ENCODE measurements at places on chromosomes 7 and 10. TPM values are rescaled to one million over a fixed set of nuclear protein-coding genes. Genes with fewer than 3 reads are reported as not detected.

CYP3A7 gene
- total RNA-seq: not detected

- no peak for DNase-seq
These were observed 35.9 kb downstream of the HIPK2 start for GRCh38 chr7:139741789-139742344.

SPDYE3 gene
- not detected for total RNA-seq

GRCh38 chr10:9198611-9199010, 1144.1 kb downstream of the GATA3 start:
- no peak for DNase-seq

ADRB1 gene
- 4.3 TPM for total RNA-seq

TMEM176B gene
- total RNA-seq: 91.0 TPM

KCNIP2 gene
- total RNA-seq: 90.5 TPM

DNA sequence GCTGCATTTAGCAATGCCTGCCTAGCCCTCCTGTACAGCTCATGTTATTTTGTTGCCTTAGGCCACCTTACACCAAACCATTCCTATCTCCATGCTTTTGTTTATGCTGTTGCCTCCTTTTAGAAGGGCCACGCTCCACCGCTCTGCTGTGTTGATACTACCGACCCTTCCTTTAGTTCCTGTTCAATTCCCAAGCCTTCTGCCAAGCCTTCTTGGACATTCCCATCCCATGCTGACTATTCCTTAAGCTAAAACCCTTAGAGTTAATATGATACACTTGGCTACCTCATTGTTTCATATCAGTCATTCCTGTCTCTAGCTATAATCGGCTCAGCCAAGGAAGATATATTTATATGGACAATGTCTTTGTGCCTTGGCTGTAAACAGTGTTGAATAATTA, 705.5 kb downstream of the LRMDA start:
- DNase-seq: no peak

- DNase-seq: no peak
These were observed 18.9 kb downstream of the PODXL start for GRCh38 chr7:131537571-131537978.

DNA sequence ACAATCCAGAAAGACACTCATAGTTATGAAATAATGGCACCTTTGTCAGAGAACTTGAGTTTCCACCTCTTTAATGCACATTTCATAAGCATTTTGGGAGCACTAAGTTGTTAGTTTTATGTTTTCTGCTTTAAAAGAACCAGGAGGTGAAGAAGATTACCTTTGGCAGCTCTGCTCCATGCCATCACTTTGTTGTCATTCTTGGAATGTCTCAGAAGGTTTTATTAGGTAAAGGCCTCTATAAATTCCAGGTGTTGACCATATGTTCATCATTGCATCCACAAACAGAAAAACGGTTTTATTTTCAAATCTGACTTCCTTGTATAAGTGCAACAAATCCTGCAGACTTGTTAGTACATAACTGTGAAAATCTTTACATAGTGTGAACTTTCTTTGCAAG, 424.8 kb downstream of the MDFIC start:
- DNase-seq: no peak

BLNK gene
- 2.1 TPM for total RNA-seq

POM121 gene
- total RNA-seq: 39.4 TPM

- no peak for DNase-seq
These were observed 33.4 kb upstream of the YAE1 start for GRCh38 chr7:39532832-39533231.

- DNase-seq: no peak
These were observed 66.8 kb downstream of the LRMDA start for GRCh38 chr10:75497997-75498883.

DNA sequence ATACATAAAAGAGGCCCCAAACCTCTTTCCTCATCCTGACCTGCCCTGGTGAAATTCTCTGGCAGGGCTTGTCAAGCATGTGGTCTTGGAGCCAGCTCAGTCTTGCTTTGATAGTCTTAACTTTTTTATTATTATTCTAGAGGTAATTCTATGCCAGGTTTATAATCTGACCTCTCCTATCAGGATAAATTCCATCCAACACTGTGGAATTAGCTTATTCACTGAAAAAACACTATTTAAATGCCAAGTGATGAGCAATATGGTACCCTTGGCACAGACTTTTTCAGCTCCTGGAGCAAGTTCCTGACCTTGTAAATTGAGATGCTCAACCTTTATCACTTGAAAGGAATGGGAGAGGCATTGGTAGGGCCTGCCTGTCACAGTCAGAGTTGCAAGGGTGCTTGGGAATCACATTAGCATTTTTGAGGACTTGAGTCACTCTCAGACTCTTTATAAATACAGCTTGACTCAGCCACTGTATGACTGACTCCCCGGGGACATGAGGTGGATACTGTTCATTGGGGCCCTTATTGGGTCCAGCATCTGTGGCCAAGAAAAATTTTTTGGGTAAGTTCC, at the start of gene CPA4:
CPA4 (plus strand) TSS at position 480 of the 576 bp plus-strand sequence; CDS start at position 500, 20 bp downstream.
- no peak for DNase-seq

GRCh38 chr7:155293721-155294510, 3.8 kb upstream of the INSIG1 start:
- no peak for DNase-seq

DNA sequence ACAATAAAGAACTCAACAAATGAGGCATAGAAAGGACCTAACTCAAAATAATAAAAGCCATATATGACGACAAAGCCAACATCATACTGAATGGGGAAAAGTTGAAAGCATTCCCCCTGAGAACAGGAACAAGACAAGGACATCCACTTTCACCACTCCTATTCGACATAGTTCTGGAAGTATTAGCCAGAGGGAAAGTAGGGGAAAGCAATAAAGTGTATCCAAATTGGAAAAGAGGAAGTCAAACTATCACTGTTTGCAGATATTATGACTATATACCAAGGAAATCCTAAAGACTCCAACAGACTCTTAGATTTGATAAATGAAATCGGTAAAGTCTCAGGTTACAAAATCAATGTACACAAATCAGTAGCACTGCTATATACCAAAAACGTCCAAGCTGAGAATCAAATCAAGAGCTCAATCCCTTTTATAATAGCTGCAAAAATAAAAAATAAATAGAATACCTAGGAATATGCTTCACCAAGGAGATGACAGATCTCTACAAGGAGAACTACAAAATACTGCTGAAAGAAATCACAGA, 4.8 kb downstream of the ANXA7 start:
- DNase-seq: no peak

CTBP2 gene
- 48.0 TPM for total RNA-seq

GRCh38 chr10:65204999-65205398, 1683.8 kb downstream of the REEP3 start:
- DNase-seq: no peak

- no peak for DNase-seq
These were observed at the start of gene AQP1 for GRCh38 chr7:30911561-30911969. TSS of gene AQP1 (plus strand) at chr7:30911853. CDS start at chr7:30911910, 57 bp downstream.

DNA sequence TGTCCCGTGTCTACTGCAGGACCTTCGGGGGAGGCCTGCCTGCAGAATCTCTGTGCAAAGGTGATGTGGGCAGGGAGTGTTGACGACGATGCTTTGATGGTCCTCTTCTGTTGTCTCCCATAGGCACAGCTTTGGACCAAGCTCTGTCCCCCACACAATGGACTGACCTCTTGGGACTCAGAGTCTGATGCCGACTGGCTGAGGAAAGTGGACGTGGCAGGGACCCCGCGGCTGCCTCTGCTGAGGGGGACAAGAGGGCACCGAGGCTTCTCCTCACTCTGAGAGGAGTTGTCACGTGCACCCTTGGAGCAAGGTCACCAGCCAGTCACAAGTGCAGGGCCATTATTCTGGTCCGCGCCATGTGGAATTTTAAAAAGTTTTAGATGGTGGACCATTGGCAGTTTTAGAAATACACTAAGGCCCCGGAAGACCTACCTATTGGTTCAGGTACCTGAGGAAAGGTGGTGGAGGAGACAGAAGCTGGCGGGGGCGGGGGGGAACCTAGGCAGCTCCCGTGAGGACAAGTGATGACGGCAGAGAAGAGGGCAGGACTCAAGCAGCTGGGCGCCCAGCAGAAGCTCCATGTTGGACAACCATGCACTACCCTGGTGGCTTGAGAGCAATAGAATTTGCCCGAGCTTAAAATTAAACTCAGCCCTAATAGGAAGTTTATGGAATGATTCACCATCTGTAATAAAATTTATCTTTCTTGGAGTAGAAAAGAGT, 331.4 kb downstream of the PTPRN2 start:
- DNase-seq: no peak

GRCh38 chr10:1203704-1204103, 147.5 kb downstream of the WDR37 start:
- no peak for DNase-seq

GRCh38 chr7:75915416-75916156, 631 bp downstream of the POR start:
- no peak for DNase-seq

GRCh38 chr10:101110856-101111523, 20.1 kb upstream of the TLX1 start:
- no peak for DNase-seq

PRF1 gene
- total RNA-seq: 3.2 TPM

- no peak for DNase-seq
These were observed 151.3 kb upstream of the NPVF start for GRCh38 chr7:25379351-25380300.

- DNase-seq: no peak
These were observed 78.3 kb downstream of the WIPF3 start for GRCh38 chr7:29884399-29885272.

TACC2 gene
- 32.4 TPM for total RNA-seq

DNA sequence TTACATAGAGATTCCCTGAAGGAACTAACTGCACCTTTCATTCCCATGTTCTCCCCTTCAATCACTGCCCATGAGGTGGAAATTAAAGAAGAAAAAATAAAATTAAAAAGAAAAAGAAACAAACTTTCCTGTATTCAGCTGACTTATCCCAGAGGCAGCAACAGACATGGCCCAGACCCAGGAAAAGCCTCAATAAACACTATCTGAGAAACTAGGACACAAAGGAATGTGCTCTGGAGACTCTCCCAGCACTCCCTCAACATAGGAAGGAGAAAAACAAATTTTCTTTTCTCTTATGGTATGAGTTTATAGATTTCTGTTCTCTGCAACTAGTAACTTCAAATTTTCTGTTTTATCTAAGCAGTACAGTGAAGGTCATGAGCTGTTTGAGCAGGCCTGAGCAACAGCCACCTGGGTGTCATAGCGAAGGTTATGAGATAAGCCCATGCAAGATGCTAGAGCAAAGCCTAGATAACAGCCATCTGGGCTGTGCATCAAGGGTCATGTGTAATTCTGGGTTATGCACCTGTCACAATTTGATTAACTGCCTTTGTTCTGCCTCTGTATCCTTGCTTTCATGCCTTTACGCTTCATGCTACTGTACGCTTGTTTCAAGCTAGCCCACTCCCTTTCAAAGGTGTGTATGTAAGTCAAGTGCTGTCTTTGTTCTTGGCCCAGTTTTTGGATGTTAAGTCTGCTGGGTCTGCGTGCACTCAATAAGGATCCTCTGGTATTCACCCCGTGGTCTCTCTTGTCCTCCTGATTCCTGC, 11.0 kb upstream of the OR6B1 start:
- no peak for DNase-seq

MRPL32 gene
- total RNA-seq: 131 TPM

- no peak for DNase-seq
These were observed 10.7 kb downstream of the GRK5 start for GRCh38 chr10:119217991-119218490.

All from omental fat pad (tissue), 4 donors.